ENCODE measurements at places on chromosomes 5 and 9. TPM values are rescaled to one million over a fixed set of nuclear protein-coding genes. Genes with fewer than 3 reads are reported as not detected.

Gene FRMD3
- 6.8 TPM for total RNA-seq

Gene SMIM32
- total RNA-seq = not detected

Gene ST8SIA4
- total RNA-seq = 3.0 TPM

Gene HRH2
- not detected for total RNA-seq

Gene TMOD1
- total RNA-seq = 0.65 TPM

Gene RELL2
- total RNA-seq = 6.1 TPM

DNA sequence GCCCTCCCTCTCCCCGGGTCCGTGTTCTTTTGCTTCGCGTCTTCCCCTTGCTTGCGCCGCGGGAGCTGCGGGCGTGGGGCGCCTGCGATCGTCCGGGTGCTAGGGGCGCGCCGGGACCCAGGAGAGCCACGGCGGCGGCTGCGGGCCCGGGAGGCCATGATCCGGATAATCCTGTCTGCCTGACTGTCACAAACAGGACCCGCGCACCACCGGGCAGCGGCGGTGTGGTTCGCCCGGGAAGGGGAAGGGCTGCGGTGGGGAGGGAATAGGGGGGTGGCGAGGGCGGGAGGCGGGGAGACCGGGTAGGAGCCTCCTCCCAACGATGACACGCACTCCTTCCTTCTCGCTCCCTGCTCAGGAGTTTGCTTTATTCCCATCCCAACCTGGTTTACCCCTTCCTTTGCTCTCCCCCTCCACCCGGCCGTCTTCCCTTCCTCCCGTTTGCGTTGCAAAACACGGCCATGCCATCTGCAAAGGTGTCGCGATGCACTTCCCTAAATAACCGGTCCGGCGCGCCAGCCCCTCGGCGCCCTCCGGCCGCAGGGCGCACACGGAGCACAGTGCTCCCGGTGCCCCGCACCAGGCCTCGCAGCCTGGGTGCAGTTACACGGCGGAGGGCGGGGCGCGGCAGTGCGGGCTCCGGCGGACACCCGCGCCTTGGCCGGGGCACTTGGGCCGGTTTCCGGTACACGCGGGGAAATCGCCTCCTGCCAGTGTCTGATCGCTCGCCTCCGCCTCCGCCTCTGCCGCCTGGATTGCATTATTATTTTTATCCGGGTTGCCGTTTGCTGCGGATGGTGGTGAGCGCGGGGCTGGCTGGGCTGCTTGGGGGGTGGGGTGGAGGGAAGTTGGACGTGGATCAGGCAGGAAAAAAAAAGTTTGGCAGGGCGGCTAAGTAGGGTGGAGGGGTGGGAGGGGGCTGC is 1.5 kb downstream of the SMARCA2 start:
- peak; percentile 71 for DNase-seq

DNA sequence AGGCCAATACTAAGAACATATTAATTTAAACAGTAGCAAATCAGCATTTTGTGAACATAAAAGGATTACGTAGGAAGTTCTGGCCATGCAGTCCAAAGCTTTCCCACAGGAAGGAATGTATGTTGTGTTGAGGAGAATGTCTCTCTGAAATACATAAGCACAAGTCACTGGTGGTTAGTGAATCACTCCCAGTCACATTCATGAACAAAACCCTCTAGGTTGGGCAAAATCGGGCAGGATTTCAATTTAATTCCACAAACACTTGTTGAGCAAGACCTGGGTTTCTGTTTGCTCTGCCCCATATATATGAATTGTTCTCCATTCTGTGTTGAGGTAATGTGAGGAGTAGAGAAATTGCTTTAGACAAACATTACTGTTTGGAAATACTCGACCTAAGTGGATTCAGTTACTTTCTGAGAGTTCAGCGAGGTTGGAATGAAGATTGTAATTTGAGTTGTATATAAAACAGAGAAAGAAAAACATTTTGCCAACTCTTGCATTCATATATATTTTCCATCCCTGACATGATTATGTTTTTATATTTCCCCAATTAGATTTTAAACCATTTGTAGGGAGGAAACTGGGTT is 127.6 kb upstream of the RPS23 start:
- DNase-seq = peak; percentile 93

- no peak for DNase-seq
Observed at GRCh38 chr9:93952784-93953495, 2.2 kb downstream of the BARX1 start.

DNA sequence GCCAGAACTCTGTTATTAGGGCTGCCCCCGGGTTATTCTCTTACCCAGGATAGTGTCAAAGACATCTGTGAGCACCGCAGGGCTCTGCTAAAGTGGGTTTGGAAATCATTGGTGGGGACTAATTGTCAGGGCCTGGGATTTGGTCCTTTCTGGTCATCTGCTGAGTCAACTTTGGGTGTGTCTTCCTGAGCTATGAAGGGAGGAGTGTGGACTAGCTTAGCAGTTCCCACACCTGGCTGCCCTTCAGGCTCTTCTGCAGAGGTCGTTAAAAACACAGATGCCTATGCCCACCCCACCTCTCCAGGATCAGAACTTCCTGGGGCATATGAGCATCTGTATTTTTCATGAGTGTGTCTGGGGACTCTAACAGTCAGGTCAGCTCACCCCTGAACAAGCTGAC is 352.2 kb downstream of the SLIT3 start:
- DNase-seq = no peak

DNA sequence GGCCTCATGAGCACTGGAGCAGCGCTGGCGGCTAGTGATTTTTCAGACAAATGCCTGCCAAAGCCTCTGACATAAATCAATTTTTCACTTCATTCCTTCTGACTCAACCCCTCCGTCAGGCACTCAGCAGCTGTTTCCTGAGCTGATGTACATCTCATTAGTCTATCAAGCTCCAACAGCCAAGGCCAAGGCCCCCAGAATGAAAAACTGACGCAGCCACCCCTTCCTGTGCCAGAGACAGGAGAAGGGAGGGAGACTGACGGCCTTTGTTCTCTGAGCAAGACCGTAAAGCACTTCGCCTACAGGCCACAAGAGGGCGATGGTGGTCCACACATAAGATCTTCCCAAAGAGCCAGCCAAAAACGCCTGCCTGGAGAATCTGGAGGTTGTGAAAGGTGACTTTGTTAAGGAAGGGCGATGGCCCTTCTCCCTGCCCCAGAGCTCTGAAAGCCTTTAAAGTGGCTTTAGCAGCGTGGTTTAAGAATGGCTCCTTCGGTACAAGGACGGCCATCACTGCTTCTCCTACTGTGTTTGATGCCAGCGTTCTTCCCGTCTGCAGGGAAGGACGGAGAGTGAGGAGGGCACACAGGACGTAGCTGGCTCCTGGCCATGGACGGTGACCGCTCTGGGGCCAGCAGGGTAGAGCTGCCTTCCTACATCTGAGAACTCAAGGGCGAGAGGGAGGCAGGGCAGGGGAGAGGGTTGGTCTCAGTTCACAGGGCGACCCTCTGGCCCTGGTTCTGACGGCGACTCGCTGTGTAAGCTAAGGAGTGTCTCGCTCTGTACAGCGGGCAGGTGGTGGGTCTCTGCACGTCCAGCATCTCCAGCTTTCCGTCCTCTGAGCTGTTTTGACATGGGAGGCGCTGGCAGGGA is 37.0 kb downstream of the ALG2 start:
- peak; percentile 98 for DNase-seq

DNA sequence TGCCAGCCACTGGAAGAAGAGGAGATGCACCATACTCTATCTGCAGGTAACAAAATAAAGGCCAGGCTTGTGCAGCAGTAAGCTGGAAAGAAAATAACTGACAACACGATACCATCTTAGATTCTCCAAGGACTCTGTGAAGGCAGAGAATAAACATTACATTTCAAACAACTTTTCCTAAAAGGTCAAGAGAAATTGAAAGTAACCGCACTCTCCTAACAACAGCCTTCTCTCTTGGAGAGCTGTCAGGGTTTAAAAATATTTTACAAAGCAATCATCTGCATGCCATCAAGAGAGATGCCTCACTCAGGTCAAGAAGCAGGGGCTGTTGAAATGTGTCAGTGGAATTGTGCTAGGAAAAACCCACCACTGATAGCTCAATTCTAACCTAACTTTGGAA is 13.5 kb upstream of the TTLL11 start:
- no peak for DNase-seq

DNA sequence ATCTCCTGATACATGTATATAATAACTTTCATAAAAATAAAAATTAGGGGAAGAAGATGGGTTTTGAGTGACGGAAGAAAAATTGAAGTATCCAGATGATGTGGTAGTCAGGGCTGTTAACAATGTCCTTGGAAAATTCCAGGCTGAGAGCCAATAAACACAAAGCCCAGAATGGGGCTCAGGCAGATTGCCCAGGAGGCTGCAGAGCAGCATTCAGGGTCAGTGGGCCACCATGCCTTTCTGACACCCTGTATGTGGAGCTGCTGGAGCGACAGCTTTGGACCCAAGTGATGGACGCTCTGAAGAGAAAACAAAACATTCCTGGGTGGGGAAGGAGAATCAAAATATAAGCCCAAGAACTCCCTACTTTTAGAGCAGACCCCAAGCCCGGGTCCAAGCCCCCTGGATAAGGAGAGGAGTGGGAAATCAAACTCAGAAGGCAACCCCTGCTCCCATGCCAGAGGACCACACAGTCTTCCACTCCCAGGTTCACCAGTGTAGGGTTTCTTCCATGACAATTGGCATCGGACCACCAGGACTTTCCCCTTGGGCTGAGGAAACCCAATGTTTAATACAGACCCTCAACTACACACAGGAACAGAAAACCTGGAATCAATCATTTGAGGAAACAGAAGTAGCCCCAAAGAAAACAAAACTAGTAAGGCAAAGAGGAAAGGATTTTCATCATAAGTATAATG is 45.7 kb upstream of the SPATA31C2 start:
- peak; percentile 3 for DNase-seq

- no peak for DNase-seq
Observed at GRCh38 chr9:72278959-72279358, 86.0 kb downstream of the ZFAND5 start.

- DNase-seq = peak; percentile 42
Observed at GRCh38 chr9:95023217-95024003, 294.1 kb downstream of the FANCC start.
